ENCODE measurements at places on chromosomes 11 and 22.

GRCh38 chr11:4665424-4665823 lies 21.6 kb downstream of the OR51E1 start:
- no peak for DNase-seq

DNA sequence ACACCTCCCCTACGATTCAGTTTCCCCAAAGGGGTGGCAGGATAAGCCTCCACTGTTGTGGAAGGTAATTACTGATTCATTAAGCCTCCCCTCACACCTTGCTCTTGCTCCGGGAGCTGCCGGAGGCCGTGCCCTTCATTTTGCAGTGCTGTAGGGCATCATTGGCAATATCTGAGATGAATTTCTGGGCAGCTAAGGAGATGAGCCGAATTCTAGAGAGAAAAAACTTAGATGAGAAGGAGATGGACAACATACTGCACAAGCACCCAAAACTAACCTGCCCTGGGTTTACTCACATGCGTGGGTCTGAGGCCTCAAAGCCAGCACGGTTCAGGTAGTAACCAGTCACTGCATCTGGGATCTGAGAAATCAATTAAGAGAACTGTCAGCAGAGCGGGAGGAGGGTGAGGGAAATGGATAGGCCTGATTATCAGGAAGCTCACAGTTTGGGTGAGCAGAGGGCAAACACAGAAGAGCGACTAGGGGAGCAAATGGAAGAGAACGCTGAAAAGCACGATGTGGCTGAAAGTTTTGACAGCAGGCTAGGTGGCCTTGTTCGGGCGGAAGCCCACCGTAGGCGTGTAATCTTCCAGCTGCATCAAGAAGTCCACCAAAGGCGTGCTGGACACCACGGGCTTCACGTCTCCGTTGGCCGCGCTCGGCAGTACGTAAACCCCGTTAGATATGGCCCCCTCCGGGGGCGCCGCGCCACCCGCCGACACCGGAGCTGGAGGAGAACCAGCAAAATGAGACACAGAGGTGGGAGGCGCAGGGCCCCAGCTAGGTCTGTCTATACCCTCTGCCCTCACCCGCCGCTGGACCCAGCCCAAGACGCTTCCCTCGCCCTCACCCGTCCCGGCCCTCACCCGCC lies 689 bp downstream of the TAF10 start:
- DNase-seq, result no peak

GRCh38 chr11:1298695-1299492 lies 10.5 kb downstream of the TOLLIP start:
- DNase-seq, result no peak

DNA sequence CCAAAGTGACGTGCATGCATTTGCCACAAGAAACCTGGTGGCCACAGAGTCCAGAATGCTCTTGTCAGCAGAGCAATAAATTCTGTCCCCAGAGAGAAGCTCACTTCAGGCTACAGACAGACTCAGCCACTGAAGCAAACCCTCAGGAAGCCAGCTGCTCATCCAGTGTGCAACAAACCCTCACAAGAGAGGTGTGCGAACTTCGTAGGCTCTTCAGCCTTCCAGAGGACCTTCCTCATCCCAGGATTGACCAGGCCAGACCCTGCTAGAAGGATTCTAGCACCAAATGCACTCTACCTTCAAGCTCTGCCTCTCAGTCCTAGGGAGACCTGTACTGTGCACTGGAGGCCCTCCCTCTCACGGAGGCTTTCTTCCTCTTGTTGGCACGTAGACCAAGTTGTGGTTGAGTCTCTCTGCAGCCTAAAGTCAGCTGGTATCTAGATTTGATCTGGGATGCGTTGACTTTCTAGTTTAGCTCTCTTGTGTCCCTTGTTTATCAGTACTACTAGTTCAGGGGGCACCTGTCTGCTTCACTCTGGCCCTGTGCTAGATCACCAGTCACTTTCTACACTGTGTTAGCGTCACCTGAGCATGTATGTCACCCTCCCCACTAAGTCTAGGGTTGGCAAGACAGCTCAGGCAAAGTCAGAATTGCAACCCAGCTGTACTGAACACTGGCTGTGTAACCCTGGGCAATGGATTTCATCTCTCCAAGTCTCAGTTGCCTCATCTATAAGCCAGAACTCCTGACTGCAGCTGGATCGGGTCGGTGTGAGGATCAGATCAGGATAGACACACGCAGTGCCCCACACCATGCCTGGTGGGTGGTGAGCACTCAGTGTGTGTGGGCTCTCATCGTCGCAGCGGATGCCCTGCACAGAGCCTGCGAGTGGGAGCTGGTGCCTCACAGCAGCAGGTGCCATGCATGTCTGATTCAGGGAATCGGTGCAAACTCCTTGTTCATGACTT lies 22.1 kb upstream of the TMPRSS13 start:
- peak; percentile 18 for DNase-seq

- no peak for DNase-seq
Observed at GRCh38 chr22:37894939-37895670, 11.0 kb upstream of the MICALL1 start.

DNA sequence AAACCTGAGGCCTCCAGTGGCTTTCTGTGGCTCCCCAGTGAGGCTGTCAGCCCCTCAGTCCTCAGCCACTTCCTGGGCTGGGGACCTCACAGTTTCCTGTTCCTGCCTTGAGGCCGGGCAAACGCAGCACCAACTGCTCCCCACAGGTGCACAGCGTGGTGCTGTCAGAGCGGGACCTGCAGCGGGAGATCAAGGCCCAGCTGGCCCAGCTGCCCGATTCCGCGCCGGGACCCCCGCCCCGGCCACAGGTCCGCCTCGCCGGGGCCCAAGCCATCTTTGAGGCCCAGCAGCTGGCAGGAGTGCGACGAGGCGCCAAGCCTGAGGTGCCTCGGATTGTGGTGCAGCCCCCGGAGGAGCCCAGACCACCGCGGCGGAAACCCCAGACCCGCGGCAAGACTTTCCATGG lies 5.4 kb downstream of the TBC1D10C start:
- DNase-seq, result peak; percentile 70

DNA sequence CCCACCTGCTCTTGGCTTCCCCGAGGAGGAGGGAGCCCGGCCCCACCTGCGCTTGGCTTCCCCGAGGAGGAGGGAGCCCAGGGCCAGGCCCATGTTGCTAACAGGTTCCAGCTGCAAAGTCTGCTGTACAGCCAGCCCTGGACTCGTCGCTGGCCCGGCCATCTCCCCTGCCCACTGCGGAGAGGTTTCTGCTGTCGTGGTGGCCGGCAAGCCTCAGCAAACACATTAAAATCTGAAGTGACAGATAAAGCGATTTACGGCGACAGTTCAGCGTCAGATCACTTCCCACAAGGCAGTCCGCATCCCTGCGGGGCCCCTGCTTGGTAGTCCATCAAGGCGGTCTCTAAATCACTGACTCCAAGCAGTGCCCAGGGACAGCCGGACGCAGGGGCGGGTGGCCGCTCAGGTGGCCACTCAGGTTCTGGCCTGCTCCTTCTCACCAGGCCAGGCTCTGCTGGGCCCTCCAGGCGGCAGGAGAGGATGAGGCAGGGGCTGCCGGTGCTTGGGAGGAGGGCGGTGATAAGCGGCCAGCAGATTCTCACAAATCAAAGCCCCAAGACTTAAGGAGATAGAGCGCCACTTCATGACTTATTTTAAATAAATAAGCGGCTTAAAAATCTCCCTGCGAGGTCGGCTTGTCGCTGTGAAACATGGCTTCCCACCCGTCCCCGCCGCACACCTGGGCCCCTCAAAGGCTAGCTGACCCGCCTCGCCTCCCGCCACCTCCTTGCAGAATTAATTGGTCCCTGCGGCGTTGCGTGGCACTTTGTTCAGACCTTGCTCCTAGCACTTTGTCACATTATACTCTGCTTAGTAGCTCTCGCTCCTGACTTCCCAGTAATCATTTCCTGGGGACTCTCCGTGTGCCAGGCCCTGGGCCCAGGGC lies 21.1 kb downstream of the MACROD1 start:
- DNase-seq, result no peak

DNA sequence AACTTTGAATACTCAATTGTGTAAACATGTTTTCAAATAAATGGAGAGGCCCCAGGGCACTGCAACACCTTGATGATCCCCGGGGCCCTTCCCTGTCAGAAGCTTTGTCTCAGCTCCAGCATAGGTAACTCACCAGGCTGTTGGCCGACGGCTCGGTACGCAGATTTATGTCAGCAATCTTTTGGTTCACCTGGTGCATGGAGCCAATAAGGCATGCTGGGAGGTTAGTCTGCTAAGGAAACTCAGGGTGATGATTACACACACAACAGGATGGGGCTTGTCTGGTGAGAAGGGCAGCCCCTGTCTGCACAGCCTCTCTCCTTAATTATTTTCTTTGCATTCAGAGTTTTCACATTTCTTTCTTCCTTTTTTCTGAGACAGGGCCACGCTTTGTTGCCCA lies 10.8 kb downstream of the FAM227A start:
- no peak for DNase-seq

DNA sequence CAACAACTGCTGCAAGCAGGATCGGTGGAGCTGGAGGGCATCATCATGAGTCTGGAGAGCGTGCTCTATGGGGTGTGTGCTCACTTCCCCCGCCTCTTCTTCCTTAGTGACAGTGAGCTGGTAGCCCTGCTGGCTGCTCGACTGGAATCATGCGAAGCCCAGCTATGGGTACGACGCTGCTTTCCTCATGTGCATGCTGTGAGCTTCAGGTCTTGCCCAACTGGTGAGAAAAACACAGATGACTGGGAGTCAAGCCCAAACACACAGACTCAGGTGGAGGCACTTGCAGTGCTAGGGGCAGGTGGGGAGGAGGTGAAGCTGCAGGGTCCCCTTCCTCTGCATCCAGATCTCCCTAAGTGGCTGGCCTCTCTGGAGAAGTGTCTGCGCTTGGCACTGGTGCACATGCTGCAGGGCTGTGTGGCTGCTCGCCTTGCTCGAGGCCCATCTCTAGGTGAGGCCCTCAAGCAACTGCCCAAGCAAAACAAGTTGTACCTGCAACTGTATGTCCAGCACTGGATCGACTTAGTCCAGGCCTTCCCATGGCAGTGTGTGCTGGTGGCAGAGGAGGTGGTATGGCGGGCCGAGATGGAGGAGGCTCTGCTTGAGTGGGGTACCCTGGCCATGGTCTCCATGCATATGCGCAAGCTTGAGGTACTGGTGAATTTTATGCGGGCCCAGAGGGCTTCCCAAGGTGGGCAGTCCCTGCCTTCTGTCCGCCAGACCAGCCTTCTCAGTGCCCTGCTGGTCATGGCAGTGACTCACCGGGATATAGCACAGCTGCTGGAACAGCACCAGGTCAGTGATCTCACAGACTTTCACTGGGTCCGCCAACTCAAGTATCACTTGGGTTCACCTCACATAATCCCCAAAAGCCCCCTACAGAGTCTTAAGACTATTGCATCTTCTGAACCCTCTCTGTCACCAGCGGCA lies 48.1 kb downstream of the DNHD1 start:
- no peak for DNase-seq

GRCh38 chr11:2914455-2915195 lies 14.6 kb downstream of the PHLDA2 start:
- DNase-seq, result no peak

DNA sequence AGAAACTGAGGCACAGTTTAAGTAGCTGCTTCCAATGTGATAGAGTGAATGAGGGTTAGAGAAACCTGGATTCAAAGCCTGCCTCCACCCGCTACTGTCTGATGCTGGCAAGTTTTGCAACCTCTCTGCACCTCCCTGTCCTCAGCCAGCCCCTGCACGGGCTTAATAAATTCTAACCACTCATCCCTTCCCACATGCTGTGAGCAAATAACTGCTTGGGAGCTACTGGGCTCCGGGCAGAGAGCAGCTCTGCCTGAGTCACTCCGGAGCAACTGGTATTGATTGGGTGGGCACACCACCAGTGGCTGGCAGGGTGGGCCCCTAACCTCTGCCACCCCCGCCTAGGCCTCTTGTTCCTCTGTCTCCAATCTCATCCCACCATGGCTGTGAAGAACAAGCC lies 104.3 kb upstream of the SYT13 start:
- DNase-seq, result no peak

DNA sequence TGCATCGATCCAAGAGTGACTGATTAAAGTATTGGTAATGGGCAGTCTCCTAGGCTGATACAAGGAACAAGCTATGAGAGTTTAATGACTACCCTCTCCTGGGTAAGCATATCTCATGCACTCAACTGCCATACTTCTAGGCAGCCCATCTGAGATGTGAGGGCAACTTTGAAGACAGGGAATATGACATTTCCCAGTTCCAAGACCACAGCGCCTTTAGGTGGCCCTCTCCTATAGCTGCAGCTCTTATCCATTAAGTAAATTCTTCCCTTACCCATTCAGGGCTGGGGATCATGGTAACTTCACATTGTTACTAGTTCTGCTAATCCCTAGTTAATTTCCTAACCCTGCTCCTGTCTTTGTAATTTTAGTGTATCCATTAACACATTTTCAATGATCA lies 157.3 kb upstream of the CTSC start:
- DNase-seq, result no peak

DNA sequence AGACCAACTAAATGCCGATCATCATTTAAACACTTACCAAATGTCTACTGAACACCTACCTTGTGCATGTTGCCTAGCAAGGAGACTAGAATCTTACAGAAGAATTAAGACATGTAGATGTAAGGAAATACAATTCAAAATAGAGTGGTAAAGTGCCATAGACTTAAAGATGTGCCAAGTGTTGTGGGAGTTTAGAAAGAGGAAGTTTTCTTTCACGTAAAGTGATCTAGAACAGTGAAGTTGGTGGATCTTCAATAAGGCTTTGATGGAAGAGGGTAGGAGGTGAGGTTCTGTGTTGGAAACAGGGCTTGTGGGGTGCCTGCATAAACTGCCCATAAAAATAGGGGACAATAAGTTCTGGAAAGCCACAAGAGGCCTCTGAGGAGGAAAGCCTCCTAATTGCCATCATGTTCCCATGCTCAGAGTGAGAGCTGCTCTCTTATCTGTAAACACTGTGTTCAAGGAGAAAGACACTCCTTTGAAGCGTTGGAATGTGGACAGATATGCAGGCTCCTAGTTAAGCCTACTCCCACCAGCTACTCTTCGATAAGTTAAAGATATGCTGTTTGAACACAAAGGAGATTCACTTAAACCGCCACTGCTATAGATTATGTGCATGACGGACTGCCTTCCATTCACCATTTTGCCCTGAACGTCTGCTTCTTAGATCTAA lies 66.7 kb downstream of the HSD17B12 start:
- no peak for DNase-seq

- DNase-seq, result no peak
Observed at GRCh38 chr22:31578171-31578570, 81.8 kb downstream of the SFI1 start.

GRCh38 chr11:62554387-62555167 lies 8.0 kb upstream of the AHNAK start:
- DNase-seq, result no peak

- no peak for DNase-seq
Observed at GRCh38 chr11:92931746-92932422, 37.6 kb upstream of the MTNR1B start.

GRCh38 chr22:16800358-16800757 lies 24.9 kb downstream of the XKR3 start:
- DNase-seq, result no peak

- no peak for DNase-seq
Observed at GRCh38 chr11:1090600-1091331, 16.1 kb downstream of the MUC2 start.

Data from activated T-helper 1 cell treated with Interleukin-2 at 50 U/mL for 16 hours (primary cell).